T-helper 2 cell (primary cell): ENCODE measurements at places on chromosomes 16 and 17.

DNA sequence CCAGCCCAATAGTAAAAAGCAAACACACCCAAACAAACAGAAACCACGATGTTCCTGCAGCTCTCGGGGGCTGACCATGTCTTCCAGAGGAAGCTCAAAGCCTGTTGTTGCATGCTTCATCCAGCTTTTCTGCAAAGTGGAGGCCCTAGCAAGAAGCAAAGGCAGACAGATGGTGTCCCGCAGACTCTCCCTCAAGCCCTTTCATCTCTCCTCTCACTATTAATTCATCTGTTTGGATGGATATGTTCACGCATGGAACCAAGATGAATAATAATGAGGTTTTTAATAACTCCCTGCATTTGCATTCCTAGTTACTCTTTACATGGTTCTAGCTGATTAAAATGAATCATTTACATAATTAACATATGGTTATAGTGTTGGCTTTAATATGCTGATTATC is 36.6 kb downstream of the RBFOX1 start:
- no peak for DNase-seq

GRCh38 chr17:80474231-80474960 is 2.0 kb downstream of the NPTX1 start:
- DNase-seq, result no peak

GRCh38 chr16:9012848-9013507 is 49.3 kb upstream of the USP7 start:
- DNase-seq, result no peak

DNA sequence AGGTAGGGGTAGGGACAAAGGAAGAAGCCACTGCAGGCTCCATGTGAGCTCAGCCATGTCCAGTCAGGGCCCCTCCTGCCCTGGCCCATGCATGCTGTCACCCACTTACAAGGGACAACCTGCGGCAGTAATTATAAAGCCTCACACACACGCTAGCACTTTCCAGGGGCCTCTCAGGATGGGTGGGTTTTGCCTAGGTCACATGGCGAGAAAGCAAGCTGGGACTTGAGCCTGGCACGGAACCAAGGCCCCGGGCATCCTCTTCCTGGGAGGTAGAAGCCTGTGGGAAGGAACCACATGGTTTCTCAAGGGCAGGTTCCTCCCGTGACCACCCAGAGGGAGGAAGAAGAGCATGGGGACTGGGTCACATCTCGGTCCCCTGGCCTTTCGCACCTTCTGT is 7.0 kb downstream of the ZNF319 start:
- DNase-seq, result no peak

DNA sequence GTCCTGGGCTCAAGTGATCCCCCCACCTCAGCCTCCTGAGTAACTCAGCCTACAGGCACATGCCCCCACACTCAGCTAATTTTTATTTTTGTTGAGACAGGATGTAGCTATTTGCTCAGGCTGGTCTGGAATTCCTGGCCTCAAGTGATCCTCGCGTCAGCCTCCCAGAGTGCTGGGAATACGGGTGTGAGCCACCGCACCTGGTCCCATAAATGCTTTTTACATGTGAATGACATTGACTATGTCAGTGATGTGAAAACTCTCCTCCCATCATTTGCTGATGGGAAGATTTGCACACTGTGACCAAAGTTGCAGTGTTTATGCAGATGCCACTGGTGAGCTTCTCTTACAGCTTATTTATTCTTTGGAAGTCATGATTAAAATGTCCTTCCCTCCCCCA is 15.0 kb downstream of the PLCD3 start:
- no peak for DNase-seq

GRCh38 chr16:67327743-67328142 is 1.1 kb downstream of the LRRC36 start:
- DNase-seq, result no peak
